Natural killer cell (primary cell): ENCODE measurements at places on chromosomes 2 and 18. TPM values are rescaled to one million over a fixed set of nuclear protein-coding genes. Genes with fewer than 3 reads are reported as not detected.

Gene STON1
- 3.0 TPM for total RNA-seq

DNA sequence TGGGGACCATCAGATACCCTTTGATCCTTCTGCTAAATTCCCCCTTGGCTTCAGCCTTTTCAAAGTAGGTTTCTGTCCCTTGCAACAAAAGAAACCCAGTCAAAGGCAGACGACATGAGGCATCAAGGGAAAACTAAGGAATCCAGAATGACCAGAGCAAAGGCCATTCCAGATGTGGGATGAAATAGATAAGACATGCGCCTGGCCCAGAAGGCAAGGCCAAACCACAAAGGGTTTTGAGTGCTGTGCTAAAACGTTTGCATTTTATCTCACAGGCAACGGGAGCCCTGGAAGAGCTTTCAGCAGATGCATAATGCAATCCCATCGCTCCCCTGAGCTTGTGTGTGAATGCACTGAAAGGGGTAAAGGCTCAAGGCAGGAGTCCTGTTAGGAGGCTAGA lies 17.7 kb downstream of the CXCR1 start:
- H3K27ac ChIP-seq = no peak overlapping the region

Gene FOXD4L1
- total RNA-seq = not detected

GRCh38 chr2:273333-273732 lies 8.6 kb downstream of the ACP1 start:
- no peaks in the 10 kb centered on the region for H3K27me3 ChIP-seq
- H3K36me3 ChIP-seq = peaks cover 58% of the 10 kb centered on the region
- peaks cover 2% of the 10 kb centered on the region for H3K4me1 ChIP-seq
- DNase-seq = no peak
- H3K27ac ChIP-seq = no peak overlapping the region

- H3K4me1 ChIP-seq = no peaks in the 10 kb centered on the region
- DNase-seq = no peak
- H3K4me3 ChIP-seq = no peak overlapping the region
These were observed 70.8 kb downstream of the FIGN start for GRCh38 chr2:163665051-163665450.
